ENCODE measurements at places on chromosomes 1 and 21.

GRCh38 chr1:71295350-71295749 lies 214.5 kb upstream of the ZRANB2 start:
- no peak for DNase-seq

GRCh38 chr1:82225421-82226185 lies 424.9 kb downstream of the ADGRL2 start:
- DNase-seq, result no peak

DNA sequence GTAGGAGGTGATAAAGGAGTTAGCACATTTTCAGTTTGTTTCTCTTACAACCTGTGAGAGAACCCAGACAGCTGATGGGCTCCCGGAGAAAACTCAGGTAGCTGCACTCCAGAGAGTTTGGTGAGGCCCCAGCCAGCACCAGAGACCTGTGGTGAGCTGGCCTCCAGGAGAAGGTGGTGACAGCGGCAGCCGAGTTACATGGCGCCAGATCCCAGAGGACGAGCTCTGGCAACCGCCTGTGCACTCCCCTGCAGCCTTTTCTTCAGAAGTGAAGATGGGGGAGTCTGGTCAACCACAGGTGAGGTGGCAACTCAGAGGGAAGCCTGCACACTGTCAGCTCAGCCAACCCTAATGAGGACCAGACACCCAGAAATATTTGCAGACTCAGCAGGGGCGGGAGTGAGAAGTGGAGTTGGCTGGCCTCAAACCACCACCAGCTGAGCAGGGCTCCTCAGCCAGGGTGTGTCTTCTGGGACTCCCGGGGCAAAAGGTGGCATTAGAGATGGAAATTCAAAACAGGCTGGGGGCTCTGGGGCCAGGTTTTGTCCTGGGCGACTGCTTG lies 209.7 kb downstream of the SETD4 start:
- DNase-seq, result no peak

DNA sequence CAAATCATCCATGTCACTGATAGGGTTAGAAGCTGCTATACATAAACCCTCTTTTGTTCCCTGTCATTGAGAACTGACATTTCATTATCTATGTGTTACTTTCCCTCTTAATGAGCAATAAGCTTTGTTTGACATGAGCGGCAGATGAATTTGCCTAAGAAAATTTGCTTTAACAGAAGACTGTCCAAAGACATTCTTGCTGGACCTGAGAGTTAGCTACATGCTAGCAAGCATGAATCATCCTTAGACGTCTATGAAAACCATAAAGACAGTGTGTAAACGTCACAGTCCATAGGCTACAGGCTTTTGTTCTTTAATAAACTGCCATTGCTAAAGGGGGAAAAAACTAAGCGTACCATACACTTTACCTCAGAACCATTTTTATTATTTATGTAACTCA lies 73.1 kb downstream of the TNFSF4 start:
- DNase-seq, result no peak

DNA sequence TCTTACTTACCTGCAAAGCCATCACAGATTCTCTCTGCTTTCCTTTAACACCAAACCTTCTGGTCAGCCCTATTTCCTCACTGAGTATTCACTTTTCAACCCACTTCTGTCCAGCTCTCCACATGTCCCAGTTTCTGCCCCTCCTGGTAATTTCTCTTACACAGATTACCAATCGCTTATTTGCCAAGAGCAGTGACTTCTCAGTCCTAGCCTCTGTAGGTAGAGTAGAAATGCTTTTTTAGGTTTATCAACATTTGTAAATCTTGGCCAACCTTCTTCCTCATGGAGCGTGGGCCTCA lies 33.6 kb upstream of the LRRC8C start:
- DNase-seq, result no peak

GRCh38 chr1:45809761-45810160 lies 6.3 kb downstream of the MAST2 start:
- no peak for DNase-seq

GRCh38 chr1:5927506-5928370 lies 64.5 kb downstream of the NPHP4 start:
- DNase-seq, result no peak

DNA sequence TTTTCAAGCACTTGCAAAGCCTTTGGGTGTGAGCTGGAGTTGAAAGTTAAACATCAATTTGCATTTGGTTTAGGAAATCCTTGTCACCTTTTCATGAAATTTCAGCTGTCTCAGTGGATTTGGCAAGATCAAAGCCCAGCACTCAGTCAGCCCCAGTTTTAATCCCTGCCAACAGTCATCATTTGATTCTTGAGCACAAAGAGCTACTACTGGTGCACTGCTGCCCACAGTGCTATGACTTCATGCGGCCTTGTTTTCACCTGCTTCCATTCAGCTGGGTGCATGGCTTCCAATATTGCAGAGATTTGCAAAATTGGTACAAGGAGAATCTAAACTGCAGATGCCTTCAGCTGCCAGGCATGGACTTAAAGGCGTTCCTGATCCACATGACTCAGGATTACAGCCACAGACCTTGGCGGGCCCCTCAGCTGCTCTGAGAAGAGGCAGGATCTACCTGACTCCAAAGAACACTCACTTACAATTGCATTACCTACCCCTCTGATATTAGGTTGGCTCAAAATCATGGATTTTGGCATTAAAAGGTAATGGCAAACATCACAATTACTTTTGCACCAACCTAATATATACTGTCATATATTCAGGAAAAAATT lies 259.1 kb downstream of the DSCAM start:
- DNase-seq, result no peak

DNA sequence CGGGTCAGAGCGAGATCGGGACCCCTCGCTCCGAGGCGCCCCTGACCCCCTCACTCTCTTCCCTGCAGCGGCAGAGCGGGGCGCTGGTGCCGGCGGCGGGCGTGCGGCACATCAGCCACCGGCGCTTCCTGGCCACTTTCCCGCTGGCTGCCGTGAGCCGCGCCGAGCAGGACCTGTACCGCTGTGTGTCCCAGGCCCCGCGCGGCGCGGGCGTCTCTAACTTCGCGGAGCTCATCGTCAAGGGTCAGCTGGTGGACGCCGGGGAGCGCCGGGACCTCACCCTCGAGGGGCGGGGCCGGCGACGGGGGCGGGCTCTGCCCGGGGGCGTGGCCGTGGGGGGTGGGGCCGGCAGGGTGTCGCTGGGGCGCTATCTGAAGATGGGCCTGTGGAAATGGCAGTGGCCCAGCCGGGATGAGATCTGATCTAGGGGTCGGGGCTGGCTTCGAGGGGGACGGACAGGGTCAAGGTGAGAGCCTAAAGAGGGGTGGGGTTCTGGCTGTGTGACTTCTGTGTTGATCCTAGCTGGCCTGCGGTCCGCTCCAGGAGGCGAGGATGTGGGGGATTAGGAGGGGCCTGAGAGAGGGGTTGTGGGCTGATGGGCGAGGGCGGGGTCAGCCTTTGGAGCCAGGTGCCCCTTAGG lies 23.6 kb downstream of the PTPRU start:
- DNase-seq, result peak; percentile 6

DNA sequence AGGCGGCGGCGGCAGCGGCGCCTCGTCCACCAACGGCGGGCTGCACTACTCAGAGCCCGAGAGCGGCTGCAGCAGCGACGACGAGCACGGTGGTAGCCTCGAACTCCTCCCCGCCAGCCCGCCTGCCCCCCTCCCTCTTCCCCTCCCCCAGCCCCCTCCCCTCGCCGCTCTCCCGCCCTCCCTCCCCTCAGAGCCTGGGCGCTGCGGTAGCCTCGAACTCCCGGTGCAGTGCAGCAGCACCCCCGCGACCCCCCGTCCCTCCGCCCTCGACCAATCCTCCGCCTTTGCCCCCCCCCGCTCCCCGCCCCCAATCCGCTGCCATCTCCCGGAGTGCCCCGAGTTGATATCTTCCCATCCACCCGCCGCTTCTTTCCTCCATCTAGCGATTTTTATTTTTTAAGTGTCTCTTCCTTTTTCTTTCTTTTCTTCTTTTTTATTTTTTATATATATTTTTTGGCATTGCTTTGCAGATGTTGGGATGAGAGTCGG lies 516 bp downstream of the RCOR3 start:
- peak; percentile 61 for DNase-seq

GRCh38 chr1:33344896-33345560 lies 24.1 kb upstream of the A3GALT2 start:
- no peak for DNase-seq

GRCh38 chr1:201552941-201553351 lies 14.0 kb downstream of the NAV1 start:
- no peak for DNase-seq

- DNase-seq, result no peak
These were observed 126.1 kb downstream of the PSMG1 start for GRCh38 chr21:39057121-39057520.

DNA sequence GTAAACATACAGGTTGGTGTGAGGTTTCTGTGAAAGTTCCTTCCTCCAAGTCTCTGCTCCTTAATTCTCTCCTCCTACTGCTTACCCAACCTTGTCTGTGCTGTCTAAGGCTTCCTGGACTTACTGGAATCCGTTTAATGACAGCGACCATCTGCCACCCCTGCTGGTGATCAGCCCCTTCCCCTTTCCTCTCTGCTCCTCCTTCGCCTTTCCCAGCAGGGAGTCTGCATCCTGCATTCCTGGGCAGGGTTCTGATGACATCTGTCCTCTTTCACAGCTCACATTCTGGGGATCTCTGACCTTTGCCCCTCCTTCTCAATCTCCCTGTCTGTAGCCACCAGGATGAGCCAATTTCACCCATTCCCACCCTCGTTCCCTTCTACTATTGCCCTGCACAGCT lies 66.5 kb downstream of the KIRREL1 start:
- DNase-seq, result no peak

DNA sequence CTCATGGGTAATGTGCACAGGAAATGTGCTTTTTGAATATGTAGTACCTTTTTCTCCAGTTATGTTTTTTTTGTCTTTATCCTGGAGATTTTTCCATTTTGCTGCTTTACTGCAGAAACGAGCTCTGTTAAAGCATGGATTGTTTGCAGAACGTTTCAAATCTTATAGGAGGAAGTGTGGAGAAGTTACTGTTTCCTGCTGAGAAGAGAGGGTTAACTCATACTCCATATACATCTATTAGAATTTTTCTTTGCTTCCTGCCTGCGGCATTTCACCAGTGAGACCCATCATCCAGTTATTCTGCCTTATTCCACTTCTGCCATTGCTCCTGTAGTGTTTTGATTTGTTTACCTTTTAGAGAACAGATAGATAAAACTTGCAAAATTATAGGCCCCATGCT lies 2.0 kb downstream of the RPRD2 start:
- DNase-seq, result no peak

GRCh38 chr21:37758982-37759381 lies 157.3 kb downstream of the KCNJ6 start:
- no peak for DNase-seq

GRCh38 chr1:58739856-58740466 lies 40.1 kb upstream of the MYSM1 start:
- DNase-seq, result no peak

- no peak for DNase-seq
These were observed 102.4 kb downstream of the TGFBR3 start for GRCh38 chr1:91783423-91784170.

GRCh38 chr1:32496127-32496526 lies 31.3 kb downstream of the ZBTB8B start:
- DNase-seq, result no peak

DNA sequence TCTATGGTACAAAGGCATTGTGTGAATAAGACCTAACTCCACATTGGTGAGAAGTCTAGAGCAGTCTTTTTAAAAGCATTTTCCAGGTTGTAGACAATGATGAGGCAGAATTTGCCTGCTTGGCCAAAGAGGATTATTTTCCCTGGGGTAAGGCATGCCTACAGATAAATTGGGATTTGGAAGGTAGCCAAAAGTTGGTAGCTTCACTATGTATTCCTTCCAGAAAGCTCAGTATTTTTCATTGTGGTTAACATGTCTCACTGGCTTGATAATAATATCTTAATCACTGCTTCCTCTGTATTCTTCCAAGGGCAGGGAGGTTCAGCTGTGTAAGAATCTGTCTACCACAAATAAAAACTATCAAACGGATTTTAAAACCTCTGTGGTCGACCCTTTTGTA lies 590.8 kb upstream of the PRMT6 start:
- no peak for DNase-seq

DNA sequence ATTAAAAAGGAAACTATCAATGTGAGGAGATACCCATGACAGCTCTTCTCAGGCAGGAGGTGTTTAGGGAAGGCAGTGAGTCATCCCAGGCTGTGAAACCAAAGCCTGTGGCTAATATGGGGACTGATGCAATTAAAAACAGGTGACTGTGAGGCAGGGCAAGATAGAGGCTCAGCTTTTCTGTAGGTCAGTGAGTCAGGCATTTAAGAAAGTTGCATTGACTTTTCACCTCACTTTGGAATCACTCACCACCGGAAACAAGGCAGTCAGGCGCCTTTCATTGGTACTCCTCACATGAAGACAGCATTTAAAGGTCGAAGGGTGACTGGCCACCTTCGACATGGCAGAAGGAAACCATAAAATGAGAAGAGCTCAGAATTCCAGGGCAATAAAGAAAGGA lies 54.5 kb downstream of the PAPPA2 start:
- DNase-seq, result no peak

GRCh38 chr1:21299780-21300395 lies 9.6 kb upstream of the ECE1 start:
- no peak for DNase-seq

- no peak for DNase-seq
These were observed 291.3 kb upstream of the PLXNA2 start for GRCh38 chr1:208535511-208535910.

GRCh38 chr1:77605246-77606026 lies 77.0 kb downstream of the ZZZ3 start:
- no peak for DNase-seq

DNA sequence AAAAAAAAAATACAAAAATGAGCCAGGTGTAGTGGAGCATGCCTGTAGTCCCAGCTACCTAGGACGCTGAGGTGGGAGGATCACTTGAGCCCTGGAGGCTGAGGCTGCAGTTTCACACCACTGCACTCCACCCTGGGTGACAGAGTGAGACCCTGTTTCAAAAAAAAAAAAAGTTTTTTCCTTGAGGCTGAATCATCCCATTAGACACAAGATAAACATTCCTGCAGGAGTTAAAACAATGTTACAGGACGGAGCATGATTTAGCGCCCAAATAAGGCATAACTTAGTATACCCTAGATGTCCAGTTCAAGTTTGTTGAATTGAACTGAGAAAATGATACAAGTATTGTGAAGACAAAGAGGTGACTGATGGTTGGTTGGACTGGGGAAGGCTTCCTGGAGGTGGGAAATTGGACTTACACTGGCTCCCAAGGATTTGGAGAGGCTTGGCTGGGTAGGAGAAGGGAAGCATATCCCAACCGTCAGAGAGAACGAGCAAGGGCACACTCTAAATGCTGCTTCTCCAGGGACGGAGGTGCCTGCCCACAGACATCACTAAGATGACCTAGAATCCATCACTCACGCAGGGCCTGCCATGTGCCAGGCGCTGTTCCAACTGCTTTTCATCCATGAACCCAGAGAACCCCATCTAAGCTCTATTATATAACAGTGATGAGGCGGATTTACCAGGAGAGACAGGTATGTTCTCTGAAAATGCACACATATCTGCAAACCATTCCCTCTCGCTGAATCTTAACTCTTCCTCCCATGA lies 610.6 kb downstream of the KIF26B start:
- DNase-seq, result no peak

GRCh38 chr1:194535369-194535768 lies 1349.0 kb upstream of the B3GALT2 start:
- DNase-seq, result no peak

GRCh38 chr1:54706419-54706818 lies 9.2 kb upstream of the TTC4 start:
- no peak for DNase-seq
